ENCODE measurements at places on chromosomes 3 and 15.

GRCh38 chr15:25439369-25439836 lies 579 bp upstream of the UBE3A start:
- DNase-seq = no peak

GRCh38 chr15:68421798-68422402 lies 10.1 kb downstream of the ITGA11 start:
- no peak for DNase-seq

DNA sequence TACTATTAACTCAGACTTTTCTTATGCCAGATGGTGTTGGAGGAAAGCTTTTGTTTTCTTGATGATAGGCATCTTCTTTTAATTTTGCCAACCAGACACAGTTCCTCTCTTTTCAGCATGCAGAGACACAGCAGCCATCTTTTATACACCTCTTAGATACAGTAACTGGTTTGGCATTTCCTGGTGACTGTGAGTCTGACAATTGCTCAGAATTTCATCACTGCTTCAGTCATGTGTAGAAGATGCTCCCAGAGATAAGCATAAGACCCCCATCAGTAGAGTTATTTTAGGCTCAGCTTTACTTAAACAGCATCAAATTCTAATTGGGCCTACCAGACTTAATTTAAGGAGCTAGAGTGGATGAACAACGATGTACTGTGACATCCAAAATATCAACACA lies 779.0 kb downstream of the SQOR start:
- no peak for DNase-seq

DNA sequence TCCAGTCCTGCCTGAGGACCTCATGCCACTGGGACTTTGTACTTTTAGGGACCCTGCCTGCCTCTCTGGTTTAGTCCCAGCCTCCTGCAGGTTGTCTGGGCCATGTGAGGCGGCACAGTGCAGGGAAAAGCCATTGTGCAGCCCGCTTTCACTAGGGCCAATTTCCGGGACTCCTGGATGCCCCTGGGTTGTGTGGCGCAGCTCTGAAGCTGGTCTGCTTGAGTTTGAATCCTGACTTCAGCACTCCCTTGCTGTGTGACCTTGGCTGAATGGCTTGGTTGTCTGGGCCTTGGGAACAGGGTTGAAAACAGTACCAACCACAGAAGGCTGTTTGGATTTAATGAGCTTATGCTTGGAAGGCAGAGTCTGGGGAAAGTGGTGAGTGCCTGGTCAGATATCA lies 8.3 kb downstream of the TEX264 start:
- DNase-seq = no peak

DNA sequence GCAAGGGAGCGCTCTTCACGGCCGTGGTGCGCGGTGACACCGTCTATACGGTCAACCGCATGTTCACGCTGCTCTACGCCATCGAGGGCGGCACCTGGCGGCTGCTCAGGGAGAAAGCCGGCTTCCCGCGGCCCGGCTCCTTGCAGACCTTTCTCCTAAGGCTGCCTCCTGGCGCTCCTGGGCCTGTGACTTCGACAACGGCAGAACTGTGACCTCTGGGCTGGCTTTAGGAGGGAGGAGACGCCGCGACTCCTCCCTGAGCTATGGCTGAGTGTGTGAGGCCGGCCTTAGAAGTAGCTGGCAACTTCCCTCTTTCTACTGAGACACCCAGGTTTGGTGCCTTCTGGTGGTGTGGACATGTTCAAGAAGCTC lies 1.4 kb downstream of the KBTBD13 start:
- peak; percentile 61 for DNase-seq

- DNase-seq = no peak
These were observed 19.4 kb upstream of the LMCD1 start for GRCh38 chr3:8482263-8482662.

DNA sequence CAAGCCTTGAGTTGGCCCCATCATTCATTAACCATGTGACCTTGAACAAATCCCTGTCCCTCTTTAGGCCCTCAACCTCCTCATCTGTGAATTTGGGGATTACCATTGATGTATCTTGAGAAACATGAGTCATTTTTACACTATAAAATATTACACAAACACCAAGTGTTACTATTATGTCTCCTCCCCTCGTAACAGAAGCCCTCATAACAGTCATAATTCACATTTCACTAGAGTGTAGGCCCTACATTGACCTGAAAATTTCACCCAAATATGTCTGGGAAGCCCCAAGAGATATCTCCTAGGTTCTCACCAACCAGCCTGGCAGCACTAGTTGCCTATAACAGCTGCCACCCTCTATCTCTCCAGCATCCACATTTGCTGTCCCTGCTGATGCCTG lies 15.8 kb upstream of the SLC6A1 start:
- DNase-seq = no peak

DNA sequence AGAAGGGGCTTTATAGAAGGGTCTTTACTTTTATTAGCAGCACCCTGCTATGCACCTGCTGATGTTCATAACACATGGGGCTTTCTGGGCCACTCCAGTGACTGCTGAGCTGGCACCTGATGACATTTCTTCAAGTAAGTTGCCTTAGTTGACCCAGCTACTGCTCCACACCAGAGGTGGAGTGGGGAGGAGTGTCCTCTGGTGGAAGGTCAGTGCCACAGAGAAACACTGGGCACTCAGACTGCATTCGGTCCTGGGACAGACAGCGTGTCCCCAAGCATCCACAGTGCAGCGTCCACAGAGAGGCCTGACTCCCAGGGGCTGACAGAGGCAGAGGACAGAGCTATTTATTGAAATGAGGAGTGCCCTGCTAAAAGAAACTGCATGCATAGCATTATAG lies 74.9 kb upstream of the NSMCE3 start:
- DNase-seq = no peak

GRCh38 chr3:111314181-111314873 lies 227.7 kb upstream of the CD96 start:
- no peak for DNase-seq

GRCh38 chr3:152202976-152203626 lies 65.6 kb upstream of the MBNL1 start:
- DNase-seq = peak; percentile 48

DNA sequence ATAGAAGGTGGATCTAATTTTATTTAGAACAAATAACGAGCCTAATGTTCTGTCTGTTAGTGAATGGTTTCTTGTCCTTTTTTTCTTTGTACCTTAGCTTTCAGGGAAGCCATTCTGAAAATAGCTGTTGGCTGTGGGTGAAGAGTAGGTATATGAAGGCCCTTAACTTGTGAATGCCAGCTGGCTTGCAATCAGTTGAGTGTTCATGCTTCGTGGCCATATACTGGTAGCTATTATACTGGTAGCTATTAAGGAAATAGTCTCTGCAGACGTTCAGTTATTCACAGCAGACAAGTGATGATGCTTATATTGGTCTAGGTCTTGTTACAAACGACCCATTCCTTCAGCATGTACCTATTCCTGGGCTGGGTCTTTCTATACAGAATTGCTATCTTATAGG lies 18.8 kb downstream of the TRIM71 start:
- no peak for DNase-seq

GRCh38 chr15:36943508-36944361 lies 156.6 kb downstream of the MEIS2 start:
- no peak for DNase-seq

DNA sequence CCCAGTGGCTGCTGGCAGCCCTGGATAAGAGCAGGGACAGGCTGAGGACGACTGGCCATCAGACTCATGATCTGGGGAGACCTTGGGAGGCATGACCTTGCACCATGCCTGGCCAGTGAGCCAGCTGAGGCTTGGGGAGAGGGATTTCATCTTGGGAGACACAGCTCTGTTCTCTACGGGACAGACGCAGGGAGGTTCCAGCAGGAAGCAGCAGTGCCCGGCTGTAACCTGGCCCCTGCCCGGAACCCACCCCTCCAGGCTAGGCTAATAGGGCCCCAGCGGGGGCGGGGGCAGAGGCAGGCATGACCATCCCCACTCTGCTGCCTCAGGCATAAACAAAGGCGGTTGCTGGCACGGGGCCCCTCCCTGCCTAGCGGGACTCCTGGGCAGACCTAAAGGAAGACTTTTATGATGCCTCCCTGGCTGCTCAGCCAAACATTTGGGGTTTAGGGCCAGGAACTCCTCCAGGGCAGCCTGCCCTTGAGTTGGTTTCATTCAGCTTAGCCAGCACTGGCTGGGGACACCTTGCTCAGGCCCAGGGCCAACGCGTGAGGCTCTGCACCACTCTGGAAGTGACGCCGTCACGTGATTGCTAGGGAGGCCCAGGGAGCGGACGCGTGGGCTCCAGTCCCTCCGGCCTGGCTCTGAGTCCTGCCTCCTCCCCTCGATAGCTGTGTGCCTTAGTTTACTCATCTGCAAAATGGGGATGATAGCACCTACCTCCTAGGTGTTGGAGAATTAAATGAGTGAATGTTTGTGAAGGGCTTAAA lies 27.6 kb downstream of the HDAC11 start:
- DNase-seq = no peak

GRCh38 chr15:29393443-29393842 lies 123.8 kb upstream of the NSMCE3 start:
- DNase-seq = no peak

GRCh38 chr3:190132371-190132770 lies 11.7 kb upstream of the P3H2 start:
- no peak for DNase-seq

DNA sequence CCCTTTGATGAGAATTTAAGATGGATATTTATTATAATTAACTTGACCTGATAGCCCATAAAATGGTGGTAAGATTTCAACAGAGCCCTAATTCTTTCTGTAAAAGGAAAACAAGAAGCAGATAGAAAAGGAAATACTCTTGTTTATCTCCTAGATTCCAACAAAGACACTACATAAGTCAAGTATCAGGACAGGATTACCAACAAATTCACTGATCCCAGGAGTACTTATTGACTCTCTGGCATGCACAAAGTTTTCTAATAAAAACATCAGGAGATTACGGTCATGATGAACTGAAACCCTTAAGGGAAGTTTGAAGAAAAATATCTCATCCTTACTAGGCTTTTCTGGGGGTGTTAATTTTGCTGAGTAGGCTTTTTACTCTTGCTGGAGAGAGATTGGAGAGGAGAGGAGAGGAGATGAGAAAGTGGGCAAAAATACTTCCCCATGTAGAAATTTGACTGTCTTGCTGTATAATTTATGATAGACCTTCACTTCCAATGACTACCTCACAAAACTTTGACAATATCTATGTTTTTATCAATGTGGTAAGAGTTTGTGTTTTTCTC lies 43.1 kb upstream of the SLC24A5 start:
- no peak for DNase-seq

- no peak for DNase-seq
These were observed 15.7 kb downstream of the EMC4 start for GRCh38 chr15:34240537-34240936.

DNA sequence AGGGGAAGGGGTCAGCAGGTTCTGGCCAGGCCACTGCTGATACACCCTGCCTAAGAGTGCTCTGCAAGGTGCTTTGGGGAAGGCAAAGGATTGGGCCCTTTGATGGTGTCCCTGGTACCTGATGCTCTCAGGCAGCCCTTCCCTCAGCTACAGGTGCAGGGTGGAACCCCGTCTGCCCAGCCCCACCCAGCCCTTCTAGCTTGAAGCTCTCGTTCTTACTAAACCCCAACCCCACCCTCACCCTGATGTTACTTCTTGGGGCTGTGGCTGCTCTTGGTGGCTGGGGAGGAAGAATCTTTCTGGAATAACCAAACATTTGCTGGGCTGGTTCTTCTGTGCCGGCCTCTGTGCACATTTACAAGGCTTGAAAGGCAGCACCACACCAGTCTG lies 6.4 kb downstream of the GNAI2 start:
- DNase-seq = peak; percentile 35

DNA sequence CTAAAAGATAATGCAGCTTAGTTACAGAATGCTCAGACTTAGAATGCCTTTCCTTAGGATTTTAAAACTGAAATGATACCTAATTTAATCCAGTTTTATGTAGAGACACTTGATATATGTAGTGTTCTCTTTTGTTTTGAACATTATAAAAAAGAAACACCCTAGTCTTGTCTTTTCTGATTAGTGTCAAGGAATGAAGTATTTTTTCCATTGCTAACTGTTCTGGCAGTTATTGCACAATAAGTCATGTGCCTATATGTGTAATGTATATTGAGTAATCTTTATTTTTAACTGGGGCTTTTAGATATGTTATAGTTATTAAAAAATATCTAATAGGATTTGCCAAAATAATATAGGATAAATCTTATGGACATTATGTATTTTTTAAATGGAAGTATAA lies 4.5 kb downstream of the ARL8B start:
- DNase-seq = no peak

DNA sequence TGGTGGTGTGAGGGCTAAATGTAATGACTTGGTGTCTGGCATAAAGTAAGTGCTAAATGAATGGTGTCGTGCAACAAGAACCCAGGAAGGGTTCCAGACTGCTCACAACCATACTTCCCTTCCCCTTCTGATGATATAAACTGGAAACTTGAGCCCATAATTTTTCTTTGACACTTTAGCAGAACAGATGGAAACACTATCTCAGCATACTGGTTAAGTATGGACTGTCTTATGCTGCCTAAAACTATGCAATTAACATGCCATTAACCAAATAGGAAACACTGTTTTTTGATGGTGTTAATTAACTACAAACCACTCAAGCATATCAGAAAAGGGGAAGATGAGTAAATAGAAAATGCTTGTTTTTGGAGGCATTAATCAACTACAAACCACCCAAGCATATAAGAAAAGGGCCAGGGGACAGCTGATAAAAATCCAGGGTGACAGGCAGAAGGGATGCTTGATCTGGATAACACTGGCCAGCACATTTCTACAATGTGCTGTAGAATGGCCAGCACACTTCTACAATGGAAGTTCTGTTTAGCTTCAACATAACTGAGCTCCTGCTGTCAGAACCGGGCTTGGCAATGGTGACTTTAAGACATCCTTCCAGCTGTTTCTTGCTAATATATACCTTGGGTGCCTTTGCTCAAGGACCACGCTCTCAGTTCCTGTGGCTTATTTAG lies 85.5 kb upstream of the FAM3D start:
- DNase-seq = no peak

GRCh38 chr3:4688411-4688810 lies 195.3 kb downstream of the ITPR1 start:
- DNase-seq = no peak

GRCh38 chr15:45635763-45636292 lies 999 bp downstream of the SQOR start:
- DNase-seq = no peak

DNA sequence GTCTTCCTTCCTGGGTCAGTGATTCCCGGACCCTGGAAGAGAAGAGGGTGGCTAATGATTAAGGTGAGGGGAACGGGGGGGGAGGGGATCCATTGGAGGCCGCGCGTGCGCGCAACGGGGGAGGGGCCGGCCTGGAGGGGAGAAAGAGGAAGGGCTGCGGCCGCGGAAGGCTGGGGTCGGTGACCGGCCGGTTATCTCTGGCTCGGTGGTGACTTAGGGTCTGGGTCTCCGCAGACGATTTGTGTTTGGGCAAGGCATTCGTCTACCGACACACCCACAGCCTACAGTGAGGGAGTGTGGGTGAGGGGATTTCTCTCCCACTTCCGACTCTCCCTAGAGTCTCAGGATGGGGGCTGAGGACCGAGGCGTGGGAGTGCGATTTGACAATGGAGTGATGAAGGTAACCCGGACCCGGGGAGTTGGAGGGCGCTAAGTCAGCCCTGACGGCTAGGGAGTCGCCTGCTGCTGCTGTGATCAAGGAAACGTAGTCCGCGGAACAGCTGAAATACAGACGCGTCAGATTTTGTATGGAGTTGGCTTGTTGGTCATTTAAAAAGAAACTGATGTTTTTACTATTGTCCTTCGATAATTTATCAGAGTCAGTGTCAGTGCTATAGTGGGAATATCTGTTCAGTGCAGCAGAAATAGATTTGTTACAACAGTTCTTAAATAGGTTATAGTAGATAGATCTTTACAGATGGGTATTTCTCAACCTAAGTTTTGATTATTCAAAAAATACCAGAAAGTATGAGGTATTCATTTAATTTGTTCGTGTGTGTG lies 733 bp downstream of the RNF111 start:
- DNase-seq = peak; percentile 66

GRCh38 chr3:56197991-56198390 lies 270.3 kb downstream of the ERC2 start:
- DNase-seq = no peak

Measured in activated CD8-positive, alpha-beta T cell treated with anti-CD3 and anti-CD28 coated beads, Interleukin-2, amount 10 ng/mL, durations not matched to agents 7 days and 5 days (primary cell).